ENCODE measurements at places on chromosomes 4 and X.
A peak's percentile ranks its signal among the peaks of the same experiment; 100 is the strongest.

GRCh38 chrX:119706616-119707015, 13.6 kb upstream of the SEPTIN6 start:
- no peak for DNase-seq

- peak; percentile 42 for DNase-seq
These were observed 78.8 kb downstream of the TMEM47 start for GRCh38 chrX:34578237-34578636.

- DNase-seq, result no peak
These were observed 7.3 kb upstream of the IGFBP7 start for GRCh38 chr4:57117491-57117890.

- peak; percentile 48 for DNase-seq
These were observed 142.9 kb downstream of the TMEM164 start for GRCh38 chrX:110145854-110146253.

GRCh38 chr4:72286185-72286584, 254.4 kb downstream of the NPFFR2 start:
- peak; percentile 21 for DNase-seq

- DNase-seq, result no peak
These were observed 6.1 kb upstream of the CYSLTR1 start for GRCh38 chrX:78333521-78333920.
